ENCODE measurements at places on chromosomes 5 and 9.

DNA sequence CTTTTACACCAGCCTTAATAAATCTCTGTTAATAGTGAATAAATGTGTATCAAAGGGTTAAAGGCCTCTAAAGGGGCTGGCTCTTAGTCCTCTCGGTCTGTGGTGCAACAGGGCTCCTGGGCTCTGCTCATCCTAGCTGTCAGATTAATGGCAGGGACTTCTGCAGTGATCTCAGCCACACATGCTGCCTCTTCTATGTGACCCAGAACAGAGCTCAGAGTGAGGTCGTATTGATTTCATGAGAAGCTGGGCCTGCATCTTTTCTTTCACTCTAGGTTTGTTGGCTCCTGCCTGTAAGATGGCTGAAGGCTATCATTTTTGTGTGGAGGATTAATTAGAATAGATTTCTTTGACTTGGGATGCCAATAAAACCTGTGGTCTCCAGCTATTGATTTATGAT, 165.0 kb upstream of the GLRA1 start:
- DNase-seq = no peak

DNA sequence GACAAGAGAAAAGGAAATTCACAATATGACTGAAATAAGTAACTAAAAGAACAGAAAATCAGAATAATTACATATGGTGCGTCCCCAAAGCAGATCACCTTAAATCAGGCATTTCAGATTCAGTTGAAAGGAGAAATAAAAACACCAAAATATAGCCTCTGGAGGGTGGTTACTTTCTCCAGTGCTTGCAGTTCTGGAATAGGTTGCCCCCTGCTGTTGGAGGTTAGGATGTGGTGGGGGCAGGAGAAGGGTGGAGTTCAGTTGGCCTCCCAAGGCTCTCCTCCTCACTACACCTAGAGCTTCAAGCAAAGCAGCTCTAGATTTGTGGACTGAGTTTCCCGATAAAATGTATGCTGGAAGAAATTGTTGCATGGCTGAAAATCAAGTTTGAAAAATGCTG, 338.2 kb upstream of the TLE4 start:
- no peak for DNase-seq

GRCh38 chr9:124218438-124218982, 39.2 kb upstream of the NEK6 start:
- no peak for DNase-seq

DNA sequence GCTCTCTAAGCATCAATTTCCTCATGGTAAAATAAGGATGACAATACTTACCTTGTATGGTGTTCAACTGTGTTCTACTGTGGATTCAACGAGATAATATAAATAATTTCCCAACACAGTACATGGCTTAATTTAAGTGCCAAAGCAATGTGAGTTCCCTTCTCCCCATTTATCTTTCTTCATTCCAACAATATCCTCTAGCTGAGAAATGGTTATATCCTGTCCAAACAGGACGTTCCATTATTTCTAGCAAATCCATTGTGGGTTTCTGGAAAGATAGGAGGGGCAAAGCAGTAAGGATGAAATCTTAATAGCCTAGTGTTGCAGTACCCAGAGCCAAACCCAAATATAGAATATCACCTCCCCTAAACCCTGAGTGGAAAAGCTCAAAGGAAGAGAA, 22.0 kb downstream of the ABCA1 start:
- no peak for DNase-seq

- no peak for DNase-seq
Observed at GRCh38 chr9:94498801-94499453, 56.0 kb upstream of the PCAT7 start.

GRCh38 chr5:157085930-157086329, 22.9 kb downstream of the HAVCR2 start:
- DNase-seq = no peak

DNA sequence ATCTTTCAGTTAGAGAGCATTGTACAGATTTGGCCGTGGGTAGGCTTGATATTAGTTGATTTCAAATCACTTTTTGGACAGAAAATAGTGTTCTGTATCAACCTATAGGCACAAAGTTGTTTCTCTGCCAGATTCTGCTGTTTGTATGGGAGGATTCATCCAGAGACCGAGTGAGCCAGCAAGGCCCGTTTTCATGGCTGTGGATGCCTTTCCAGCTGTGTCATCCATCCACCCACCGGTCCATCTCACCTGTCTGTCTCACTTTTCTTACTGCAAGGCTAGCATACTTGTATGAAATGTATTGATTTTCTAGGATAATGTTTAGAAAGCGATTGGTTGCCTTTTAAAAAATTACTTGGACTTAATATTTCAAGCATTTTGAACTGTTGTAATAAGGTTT, 34.4 kb downstream of the ICE1 start:
- DNase-seq = no peak

GRCh38 chr9:7186175-7186574, 428.4 kb downstream of the KDM4C start:
- DNase-seq = no peak

GRCh38 chr5:154865466-154866184, 7.2 kb downstream of the CNOT8 start:
- no peak for DNase-seq

GRCh38 chr5:90020575-90021538, 388.7 kb downstream of the CETN3 start:
- DNase-seq = no peak

DNA sequence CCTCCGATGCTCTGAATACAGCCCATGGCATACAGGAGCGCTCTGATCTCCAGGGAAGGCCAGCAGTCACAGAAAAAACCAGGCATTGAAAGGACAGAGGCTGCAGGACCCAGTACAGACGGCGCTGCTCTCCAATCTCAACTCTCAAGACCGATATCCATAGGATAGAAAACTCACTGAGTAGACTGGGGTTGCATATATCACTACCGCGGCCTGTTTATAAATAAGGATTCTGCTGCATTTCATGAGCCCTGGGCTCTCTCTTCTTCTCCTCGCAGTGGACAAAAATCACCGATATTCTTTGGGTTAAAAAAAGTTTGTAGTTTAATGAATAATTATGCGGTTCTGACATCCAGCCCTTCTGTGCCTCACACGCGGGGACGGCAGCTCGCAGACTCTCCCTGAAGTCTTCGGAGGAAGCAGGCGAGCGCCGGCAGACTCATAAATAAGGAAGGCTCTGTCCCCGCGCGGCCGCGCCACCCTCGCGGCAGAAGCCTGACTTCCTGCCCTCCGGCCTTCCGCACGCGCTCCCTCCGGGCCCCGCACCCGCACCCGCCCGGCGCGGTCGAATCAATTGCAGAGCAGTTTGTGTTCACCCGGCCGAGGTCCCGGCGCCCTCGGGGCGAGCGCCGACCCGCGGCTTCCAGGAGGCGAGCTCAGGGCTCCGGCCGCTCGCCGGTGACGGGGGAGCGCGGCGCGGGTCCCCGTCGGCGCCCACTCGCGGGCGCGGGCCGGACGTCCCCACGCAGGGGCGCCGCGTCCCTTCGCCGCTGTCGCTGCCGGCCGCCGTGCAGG, at the start of gene FAM78A:
FAM78A (minus strand) TSS at position 417 of the 795 bp plus-strand sequence; CDS start at position 86, 331 bp downstream.
- peak; percentile 39 for DNase-seq

GRCh38 chr9:109166171-109166770, 778 bp downstream of the FRRS1L start:
- no peak for DNase-seq

DNA sequence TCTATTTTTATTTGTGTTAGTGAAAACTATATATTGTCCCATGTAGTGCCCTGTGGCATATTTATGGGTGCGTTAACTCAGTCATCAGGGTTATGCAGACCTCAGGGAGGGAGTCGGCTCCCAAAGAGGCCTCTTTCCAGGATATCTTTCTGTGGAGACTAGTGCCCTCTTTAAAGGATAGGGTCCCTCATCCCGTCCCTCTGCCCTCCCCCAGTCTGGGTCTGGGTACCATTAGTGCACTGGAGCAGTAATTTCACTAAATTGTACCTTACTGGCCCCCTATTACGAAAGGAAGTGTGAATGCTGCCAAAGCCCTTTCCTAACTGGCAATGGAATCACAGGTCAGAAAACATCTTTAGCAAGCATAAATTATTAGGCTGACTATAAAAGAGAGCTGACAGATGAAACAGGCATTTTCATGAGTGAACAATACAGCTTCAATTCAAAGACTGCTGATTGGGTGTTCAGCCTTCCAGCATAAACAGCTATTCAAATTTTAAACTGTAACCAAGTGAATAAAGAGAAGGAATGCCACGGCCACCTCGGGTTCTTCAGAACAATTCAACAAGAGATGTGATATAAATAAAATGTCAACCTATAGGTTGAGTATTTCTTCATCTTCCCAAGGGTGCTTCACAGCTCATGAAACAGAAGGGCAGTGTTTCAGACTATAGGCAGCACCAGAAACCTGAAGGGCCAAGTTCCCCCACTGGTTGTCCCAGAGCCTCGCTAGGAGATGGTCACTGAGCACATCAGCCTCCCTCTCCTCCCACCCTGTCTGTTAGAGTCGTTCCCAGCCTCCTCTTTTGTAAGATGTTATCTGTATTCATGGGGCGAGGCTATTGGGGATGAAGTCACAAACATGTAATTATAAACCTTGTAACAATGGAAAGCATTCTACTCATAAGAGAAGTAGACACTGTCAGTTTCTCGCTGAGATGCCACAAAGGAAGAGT, 318.7 kb downstream of the TMEM161B start:
- DNase-seq = no peak

DNA sequence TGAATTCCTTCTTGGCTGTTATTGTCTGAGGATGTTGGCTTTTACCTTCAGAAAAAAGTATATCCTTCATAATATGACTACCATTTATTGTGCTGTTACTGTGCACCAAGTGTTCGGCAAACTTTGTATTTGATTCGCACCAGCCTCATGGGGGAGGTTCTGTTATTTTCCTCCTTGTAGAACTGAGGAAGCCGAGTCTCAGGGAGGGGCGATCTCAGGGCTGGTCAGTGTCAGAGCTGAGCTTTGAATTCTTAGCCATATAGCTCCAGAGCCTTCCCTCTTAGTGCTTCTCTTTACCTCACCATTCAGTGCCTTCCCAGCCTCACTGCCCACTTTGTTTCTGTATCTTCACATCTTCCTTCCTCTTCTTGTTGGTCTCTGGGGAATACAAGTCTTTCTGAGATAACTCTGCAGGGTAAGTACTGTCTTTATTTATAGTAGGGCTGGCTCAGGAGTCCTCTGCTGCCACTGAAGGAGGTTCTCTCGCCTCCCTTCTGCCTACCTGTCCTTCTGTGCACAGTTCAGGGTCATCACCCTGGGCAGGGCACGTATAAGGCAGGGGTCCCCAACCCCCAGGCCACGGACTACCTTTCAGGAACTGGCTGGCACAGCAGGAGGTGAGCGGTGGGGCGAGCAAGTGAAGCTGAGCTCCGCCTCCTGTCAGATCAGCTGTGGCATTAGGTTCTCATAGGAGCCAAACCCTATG, 48.4 kb downstream of the GALNT10 start:
- DNase-seq = no peak

- DNase-seq = peak; percentile 26
Observed at GRCh38 chr9:22079873-22080341, 70.8 kb upstream of the CDKN2B start.

- no peak for DNase-seq
Observed at GRCh38 chr9:3059781-3060468, 216.0 kb upstream of the PUM3 start.

DNA sequence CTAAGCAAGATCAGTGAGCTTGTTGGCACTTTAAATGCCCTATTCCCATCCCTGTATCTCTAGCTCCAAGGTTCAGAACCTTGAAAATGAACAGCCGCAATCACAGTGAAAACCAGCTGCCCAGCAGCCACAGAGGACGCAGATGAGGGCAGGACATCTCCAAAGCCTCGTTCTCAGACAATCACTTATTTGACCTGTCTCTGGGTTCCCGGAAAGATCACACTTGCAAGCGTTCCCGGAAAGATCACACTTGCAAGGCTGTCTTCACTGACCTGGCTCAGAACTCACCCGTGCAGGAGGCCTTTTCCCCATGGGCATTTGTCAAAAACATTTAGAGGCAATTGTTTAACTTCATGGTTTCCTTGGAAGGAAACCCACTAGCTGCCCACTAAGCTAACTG, 25.7 kb downstream of the IPPK start:
- no peak for DNase-seq

DNA sequence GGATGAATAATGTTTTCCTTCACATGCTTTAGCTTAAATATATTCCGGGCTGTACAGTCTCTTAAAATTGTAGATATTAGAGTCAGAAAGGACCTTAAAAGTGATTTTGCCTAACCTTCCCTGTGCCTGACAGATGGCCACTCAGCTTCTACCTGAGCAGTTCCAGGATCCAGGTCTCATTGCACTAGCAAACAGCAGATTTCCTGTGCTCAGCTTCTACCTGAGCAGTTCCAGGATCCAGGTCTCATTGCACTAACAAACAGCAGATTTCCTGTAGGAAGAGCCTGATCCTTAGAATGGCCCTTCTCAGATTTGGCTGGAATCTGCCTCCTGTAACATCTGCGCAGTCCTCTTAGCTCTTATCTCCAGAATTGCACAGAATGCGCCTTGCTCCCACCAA, 219.8 kb downstream of the AOPEP start:
- no peak for DNase-seq

- no peak for DNase-seq
Observed at GRCh38 chr5:91706785-91707520, 323.8 kb upstream of the ARRDC3 start.

DNA sequence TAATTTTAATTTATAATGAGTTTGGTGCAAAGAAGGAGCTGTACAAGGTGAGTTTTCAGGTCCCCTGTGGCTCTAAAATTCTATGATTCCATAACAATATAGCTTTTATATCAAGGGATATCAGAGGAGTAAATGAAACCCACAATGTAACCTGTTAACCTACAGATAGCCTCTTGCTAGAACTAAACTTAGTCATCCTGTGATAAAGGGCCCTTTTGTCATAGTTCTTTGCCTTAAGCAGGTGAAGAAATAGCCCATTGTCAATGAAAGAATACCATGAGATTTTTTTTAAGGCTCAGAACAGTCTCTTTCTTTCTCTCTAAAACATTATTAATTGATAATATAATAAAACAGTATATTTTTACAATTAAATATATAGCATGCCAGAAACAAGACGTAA, 127.8 kb downstream of the NFIB start:
- no peak for DNase-seq

DNA sequence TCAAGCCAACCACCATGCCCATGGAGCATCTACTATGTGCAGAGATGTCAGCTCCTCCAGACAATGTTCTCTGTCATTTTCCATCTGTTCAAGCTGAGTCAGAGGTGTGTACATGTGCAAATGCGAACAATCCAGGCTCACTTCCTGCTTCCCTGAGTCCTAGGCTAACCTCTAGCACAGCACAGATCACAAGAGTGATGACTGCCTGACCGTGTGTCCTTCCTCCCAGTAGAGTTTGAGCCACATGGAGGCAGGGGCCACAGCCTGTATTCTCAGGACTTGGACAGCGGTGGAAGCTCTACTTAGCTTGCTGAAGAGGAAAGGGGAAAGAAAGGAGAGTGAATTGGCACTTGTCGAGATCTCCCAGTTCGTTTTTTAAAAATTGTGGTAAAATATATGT, 87.2 kb downstream of the KCNIP1 start:
- DNase-seq = no peak

DNA sequence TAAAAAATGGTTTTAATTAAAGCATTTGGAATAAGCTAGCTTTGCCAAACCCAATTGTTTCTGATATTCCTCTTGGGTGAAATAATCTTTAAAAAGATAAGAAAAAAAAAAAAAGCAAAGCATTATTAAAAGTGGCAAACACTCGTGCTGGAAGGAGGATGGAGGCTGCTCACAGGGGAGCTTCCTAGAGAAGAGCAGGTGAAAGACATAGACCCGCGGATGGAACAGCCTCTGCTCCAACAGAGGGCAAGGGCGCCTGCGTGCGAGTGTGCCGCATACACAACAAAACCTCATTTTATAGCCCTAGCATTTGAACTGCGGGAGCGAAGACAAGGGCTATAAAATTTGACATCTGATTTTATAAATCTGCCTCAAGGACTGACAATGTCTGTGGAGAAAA, 33.4 kb upstream of the SLC25A51 start:
- DNase-seq = no peak

GRCh38 chr5:175674731-175675346, 17.0 kb downstream of the HRH2 start:
- DNase-seq = no peak
